NB4 (cell line): ENCODE measurements at places on chromosomes 7 and 10.
A peak's percentile ranks its signal among the peaks of the same experiment; 100 is the strongest.

DNA sequence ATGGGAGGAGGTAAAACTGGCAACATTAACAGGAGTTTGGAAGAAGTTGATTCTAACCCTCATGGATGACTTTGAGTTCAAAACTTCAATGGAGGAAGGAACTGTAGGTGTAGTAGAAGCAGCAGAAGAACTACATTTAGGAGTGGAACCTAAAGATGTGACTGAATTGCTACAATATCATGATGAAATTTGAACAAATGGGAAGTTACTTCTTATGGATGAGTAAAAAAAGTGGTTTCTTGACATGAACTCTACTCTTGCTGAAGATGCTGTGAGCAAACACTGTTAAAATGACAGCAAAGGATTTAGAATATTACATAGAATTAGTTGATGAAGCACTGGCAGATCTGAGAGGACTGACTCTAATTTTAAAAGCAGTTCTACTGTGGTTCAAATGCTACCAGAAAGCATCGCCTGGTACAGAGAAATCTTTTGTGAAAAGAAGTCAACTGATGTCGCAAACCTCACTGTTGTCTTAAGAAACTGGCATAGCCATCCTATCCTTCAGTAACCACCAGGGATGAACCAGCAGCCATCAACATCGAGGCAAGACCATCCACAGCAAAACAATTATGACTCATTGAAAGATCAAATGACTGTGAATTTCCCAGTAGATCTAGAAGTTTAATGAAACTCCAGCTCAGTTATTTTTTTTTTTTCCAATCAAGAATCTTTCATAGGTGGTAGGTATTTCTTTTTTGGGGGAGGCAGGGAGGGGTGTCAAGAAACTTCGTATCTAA is 20.8 kb downstream of the BRAF start:
- peak; percentile 29 for DNase-seq

- DNase-seq: no peak
Observed at GRCh38 chr7:145644426-145645134, 472.0 kb upstream of the CNTNAP2 start.

DNA sequence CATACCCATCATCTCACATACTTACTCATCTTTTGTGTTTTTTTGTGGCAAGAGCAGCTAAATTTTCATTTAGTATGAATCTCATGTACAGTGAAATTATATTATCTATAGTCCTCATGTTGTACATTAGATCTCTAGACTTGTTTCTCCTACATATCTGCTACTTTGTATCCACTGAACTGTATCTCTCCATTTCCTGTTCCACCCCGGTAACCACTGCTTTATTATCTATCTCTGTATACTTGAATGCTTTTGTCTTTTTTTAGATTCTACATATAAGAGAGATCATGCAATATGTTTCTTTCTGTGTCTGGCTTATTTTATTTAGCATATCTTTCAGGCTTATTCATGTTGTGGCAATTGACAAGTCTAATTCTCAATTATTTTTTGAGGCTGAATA is 125.1 kb downstream of the ANKRD7 start:
- DNase-seq: no peak

GRCh38 chr7:17557251-17557671 is 258.8 kb downstream of the AHR start:
- DNase-seq: no peak

- DNase-seq: no peak
Observed at GRCh38 chr7:100544967-100545359, 6.0 kb downstream of the AGFG2 start.

DNA sequence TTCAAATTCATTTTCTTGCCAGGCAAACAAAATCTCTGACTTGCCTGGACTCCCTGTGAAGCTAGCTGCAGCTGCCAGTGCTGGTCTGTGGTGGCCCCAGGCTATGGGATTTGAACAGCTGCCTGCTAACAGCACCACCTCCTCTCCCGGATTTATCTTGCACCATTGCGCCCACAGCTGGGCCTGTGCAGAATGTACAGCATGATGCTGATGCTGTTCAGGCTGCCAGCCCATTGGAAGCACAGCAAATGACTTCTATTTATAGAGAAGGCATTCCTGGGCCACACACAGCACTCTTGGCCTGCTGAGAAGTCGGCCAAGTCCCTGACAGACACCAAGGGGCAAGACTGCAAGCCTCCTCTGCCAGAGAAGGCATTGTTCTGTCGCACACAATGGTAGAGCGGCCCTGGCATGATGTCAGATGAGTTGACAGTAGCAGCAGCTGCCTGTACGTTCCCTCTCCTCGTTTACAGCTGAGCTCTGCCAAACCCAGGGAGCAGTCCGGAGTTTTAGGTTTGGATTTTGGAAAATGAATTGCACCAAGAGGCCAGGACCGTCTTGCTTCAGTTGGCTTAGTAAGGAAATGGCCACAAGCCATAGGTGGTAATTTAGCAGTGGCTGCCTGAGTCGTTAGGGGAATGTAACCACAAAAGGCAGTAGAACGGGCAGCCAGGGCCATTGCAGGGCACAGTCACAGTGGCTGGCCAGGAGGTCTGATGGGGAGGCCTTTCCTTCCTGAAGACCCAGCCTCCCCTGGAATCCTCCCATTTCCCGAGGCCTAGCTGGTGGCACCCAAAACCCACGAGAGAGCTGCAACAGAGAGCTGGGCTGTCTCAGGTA is 38.5 kb downstream of the MTURN start:
- peak; percentile 40 for DNase-seq

DNA sequence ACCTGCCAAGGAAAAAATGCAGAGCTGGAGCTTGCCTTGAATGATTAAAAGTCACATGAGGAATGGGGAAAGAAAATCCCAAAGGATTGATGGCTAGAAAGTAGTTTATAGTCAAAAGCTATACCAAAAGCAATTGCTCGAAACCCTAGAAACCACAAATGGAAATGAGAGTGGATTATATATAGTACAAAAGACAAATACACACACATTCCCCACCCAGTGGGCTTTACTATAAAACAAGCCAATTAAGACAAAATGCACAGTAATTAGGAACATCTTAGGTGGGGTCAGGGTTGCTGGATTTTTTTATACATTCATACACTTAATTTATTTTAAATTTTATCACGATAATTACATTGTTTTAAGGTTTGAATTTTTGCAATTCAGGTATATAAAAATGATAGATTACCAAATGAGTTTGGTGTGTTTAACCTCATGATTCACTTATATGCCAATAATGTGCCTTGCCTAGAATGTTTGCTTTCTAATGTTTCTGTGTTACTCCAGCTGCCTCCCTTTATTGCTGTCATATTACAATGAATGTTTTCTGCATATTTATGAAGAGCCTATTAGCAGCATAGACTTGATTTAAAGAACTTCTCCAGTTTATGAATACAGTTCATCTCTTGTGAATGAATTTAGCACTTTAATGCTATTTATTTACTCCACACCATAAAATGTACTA is 421.3 kb downstream of the EXOC4 start:
- DNase-seq: no peak

- DNase-seq: no peak
Observed at GRCh38 chr7:4822677-4823076, 39.2 kb downstream of the PAPOLB start.

DNA sequence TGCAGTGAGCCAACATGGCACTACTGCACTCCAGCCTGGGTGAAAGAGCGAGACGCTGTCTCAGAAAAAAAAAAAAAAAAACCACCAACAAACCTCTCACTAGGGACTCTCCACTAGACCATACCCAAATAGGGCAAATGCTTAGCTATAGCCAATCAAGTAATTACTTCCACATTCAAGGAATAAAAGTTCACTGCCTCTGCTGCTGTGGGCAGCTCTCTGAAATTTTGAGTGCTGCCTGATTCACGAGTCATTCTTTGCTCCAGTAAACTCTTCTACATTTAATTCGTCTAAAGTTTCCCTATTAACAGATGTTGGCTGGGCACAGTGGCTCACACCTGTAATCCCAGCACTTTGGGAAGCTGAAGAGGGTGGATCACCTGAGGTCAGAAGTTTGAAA is 4.7 kb upstream of the NRBF2 start:
- no peak for DNase-seq
